Activated T-cell treated with anti-CD3 and anti-CD28 coated beads, Interleukin-2, amount 50 U/mL, for 1 hour (primary cell): ENCODE measurements at places on chromosomes 16 and 17.

- no peak for DNase-seq
Observed at GRCh38 chr17:72517413-72518158, 396.8 kb downstream of the SOX9 start.

DNA sequence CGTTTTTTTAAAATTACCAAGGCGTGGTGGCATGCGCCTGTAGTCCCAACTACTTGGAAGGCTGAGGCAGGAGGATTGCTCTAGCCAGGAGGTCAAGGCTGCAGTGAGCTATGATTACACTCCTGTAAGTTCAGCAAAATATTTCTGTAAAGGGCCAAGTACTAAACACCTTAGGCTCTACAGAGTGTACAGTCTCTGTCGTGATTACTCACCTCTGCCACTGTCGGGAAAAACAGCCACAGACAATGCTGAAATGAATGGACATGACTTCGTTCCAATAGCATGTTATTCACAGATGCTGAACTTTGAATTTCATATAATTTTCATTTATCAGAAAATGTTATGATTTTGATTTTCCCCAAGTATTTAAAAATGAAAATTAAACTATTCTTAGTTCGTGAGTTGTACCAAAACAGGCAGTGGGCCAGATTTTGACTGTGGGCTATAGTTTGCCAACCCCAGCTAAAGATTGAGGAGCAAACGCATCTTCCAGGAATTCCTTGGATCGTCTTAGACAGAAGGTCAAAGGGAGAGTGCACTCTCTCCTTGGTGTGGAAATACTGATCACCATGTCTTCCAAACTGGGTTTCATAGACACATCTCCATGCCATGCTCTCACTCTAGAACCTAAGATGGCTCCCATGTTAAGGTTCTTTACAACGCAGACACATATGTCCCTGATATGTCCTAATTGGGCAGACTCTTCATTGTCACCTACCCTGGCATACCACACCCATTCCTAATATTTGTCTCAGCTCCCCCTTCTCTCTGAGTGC, 89.5 kb downstream of the MARF1 start:
- DNase-seq, result no peak

DNA sequence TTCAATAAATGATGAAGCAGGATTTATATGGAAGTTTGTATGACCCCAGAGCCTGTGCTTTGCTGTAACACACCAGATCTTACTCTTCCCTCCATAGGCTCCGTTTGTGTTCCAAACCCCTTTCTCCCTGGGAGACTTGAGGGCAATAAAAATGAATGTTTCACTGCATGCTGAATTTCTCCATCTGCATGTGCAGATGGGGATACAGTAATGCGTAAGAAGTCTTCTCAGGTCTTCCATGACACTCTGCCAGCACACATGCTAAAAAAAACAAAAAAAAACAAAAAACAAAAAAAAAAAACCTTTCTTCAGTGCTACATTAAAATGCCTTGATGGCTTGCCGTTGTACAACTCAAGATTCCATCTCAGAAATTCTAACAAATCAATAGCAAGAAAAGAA, 170.2 kb upstream of the ANKFN1 start:
- DNase-seq, result no peak

DNA sequence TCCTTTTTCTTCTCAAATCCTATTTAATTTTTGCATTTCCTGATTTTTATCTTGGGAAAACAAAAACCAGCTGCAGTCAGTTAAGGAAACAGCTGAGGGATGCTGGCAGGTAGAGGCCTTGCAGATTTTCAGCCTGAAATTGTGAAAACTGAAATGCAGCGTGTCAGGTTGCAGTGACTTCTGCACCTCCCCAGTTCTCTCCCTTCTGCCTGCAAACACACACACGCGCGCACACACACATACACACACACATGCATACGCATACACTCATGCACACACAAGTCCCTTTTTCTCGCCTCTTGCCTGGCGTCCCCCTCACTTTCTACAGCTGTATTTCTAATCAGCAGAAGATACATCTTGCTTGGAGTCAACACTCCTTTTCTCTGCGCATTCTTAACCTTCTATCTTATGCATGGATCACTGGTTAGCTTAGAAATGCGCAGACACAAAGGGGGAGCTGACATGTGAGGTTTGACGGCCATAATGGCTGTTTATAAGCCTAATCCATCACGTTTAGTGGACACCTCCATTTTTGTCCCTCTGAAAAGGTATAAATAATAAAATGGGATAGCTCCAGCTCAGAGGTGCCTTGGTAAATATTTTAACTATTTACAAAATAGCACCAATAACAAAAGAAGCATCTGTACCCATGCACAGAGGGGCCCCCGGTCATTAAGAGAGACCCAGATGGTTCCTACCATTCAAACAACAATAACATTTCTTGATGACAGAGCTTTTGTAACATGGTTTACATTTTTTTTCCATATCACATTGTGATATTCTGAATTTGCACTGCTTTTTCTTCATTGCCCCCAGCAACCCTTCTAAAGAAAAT, 392.1 kb upstream of the SALL1 start:
- DNase-seq, result no peak

- no peak for DNase-seq
Observed at GRCh38 chr16:5490499-5490898, 392.9 kb upstream of the EEF2KMT start.

DNA sequence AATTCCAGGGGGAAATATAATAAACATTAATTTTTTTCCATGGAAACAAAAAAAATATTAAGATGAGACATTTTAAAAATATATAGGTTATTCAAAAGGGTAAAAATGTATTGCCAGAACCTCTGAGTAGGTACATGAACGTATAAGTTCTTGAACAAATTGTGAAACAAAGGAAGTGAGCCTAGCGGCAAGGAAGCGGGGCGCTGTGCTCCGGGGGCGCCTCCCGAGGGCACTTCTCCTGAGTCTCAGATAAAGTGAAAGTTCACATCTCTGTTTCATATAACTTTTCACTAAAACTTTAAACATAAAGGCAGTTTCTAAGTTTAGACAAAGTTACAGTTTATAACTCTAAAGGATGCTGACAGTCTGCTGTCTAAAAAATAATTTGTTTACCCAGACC, 52.3 kb downstream of the TNRC6C start:
- peak; percentile 38 for DNase-seq

DNA sequence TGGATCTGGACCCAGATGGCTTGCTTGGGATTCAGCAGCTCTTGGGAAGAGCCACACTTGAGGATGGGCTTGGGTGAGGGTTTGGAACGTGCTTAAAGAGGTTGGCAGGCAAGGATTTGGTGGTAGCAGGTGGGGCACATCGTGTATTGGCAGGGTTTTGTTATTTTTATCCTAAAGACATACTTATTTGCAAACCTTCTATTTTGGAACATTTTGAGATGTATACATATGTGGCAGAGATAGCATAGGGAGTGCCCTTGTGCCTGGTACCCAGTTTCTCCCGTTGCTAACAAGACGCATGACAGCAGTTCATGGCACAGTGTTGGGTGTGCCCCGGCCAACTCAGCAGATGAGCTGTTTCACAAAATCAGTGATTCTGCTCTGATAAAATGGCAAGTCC, 9.1 kb downstream of the BANP start:
- DNase-seq, result no peak

DNA sequence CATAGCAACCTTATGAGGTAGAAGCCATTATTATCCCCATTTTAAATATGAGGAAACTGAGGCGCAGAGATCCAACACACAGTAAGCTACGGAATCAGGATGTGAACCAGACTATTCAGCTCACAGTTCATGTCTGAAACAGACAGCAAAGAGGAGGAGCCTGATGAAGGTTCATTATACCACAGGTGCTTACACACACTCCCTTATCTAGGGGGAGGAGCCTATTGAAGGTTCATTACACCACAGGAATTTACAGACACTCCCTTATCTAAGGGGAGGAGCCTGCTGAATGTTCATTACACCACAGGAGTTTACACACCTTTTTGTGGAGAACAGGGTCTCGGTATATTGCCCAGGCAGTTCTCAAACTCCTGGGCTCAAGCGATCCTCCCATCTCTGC, 21.9 kb downstream of the C16orf95 start:
- no peak for DNase-seq

DNA sequence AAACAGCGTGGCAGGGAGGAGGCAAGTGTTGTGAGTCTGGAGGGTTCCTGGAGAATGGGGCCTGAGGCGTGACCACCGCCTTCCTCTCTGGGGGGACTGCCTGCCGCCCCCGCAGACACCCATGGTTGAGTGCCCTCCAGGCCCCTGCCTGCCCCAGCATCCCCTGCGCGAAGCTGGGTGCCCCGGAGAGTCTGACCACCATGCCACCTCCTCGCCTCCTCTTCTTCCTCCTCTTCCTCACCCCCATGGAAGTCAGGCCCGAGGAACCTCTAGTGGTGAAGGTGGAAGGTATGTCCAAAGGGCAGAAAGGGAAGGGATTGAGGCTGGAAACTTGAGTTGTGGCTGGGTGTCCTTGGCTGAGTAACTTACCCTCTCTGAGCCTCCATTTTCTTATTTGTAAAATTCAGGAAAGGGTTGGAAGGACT, at the start of gene CD19:
TSS of gene CD19 (plus strand) at position 171 of the 425 bp plus-strand sequence. CDS start at position 201, 30 bp downstream.
- no peak for DNase-seq

GRCh38 chr16:27340654-27341053, 26.9 kb downstream of the IL4R start:
- DNase-seq, result no peak

DNA sequence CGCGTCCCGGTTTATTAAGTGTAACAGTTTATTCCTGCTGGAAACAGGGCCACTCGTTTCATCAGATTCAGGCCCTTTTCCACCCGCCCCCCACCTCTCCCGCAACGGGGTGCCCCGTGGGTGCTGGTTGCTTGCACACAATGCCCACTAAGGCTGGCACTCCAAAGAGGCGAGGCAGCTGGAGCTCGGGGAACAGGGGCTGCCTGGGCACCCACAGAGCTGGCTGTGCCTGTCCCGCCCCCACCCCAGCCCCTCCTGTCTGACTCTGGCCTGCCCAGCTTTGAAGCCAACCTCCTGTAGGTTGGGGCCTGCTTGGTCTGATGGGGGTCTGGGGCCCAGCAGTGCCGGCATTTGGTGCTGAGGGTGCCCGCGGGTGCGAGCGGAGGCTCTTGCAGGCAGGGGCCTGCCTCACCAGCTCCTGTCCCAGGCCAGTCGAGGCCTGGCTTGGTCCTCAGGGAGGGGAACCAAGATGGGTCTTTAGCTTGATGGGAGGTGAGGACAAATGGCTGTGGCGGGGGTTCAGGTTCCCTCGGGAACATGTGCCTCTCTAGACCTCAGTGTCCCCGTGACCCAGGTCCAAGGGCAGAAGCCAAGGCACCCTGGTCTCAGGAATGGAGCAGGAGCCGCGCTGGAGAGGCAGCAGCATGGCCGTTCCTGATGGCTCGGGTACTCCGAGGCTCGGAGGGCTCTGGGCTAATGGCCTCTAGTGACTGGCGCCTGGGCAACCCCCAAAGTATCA, 20.1 kb downstream of the MYBBP1A start:
- no peak for DNase-seq

GRCh38 chr16:28112908-28113307, 49.4 kb upstream of the GSG1L start:
- no peak for DNase-seq

DNA sequence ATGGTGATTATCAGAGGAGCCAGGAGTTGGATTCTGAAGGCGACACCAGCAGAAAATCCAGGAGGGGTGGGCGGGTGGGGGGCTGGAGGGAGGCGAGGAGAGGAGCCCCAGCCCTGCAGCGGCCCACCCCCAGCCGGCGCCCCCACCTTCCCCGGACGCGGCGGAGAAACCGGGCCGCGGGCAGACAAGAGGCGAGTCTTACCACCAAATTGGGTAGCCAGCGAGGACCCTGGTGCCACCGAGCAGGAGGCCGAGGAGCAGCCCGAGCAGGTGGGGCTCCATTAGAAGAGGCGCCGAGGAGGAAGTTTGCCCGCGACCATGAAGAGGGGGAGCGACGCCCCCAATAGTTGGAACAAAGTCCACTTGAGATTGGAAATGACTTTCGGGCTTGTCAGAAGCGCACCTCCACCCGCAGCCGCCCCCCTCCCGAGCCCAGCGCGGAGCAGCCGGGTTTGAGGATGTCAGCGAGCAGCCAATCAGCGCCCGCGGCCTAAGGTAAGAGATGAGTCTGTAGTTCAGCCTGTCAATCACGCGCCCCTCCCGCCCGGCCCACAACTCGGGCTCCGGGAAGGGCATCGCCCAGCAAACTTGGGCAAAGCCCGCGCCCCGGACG, at the start of gene WNT3:
TSS of gene WNT3 (minus strand) at position 377 of the 613 bp plus-strand sequence. CDS start at position 282, 95 bp downstream.
- peak; percentile 59 for DNase-seq

- DNase-seq, result no peak
Observed at GRCh38 chr17:21843318-21843865, 151.1 kb downstream of the KCNJ18 start.

GRCh38 chr16:53341792-53342191, 92.5 kb upstream of the RBL2 start:
- DNase-seq, result no peak

GRCh38 chr16:23480257-23480656, 27.3 kb upstream of the COG7 start:
- no peak for DNase-seq

DNA sequence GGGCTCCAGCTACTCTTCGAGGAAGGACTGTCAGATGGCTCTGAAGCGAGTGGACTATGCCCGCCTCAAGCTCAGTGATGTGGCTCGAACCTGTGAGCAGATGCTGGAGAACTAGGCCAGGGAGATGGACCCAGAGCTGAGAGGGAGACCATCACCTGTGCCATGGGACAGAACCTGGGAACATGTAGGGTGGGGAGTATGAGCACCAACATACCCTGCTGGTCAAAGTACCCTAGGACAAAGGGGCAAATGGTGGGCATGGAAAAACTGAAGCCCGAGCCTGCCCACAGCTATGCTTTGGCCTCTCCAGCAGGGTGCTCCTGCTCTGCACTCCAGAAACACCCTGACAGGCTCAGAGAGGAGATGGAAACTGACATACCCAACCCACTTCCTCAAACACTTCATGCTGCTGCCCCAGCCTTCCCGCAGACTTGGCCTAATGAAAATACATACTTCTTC, 1.9 kb downstream of the MED11 start:
- no peak for DNase-seq

DNA sequence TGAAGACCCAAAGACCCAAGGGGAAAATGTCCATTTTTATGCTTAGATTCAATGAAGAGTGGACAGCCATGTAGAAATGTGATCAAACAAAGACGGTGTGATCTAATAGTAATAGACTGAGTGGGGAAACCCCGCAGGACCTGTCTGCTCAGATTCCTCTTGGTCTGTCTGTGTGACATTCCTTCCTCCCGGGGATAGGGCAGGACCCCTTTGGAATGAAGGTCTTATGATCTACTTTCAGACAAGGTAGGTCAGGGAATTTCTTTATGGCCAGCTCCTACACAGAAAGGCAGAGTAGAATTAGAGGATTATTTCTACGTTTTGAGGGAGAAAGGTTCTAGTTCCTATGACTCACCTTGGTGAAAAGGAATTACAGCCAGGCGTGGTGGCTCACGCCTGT, 267.6 kb downstream of the STX8 start:
- no peak for DNase-seq

DNA sequence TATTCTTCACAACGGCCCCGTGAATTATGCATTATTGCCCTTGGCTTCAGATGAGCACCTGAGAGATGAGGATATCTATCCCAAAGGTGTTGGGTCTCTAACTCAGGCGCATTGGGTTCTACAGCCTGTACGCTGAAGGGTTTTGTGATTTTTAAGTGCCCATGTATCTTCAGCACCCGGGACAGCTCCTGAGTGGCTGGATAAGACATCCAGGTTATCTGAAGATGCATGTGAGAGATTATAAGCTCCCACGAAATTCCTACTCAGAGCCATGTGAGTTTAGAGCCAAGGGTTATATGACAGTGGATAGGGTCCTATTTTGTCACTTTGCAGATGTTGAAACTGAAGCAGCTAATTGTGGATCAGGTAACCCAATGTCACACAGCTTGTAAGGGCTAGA, 612.3 kb upstream of the EEF2KMT start:
- no peak for DNase-seq
